ENCODE measurements at places on chromosomes 7 and 10. TPM values are rescaled to one million over a fixed set of nuclear protein-coding genes. Genes with fewer than 3 reads are reported as not detected.

Gene GLI3
- total RNA-seq: not detected

DNA sequence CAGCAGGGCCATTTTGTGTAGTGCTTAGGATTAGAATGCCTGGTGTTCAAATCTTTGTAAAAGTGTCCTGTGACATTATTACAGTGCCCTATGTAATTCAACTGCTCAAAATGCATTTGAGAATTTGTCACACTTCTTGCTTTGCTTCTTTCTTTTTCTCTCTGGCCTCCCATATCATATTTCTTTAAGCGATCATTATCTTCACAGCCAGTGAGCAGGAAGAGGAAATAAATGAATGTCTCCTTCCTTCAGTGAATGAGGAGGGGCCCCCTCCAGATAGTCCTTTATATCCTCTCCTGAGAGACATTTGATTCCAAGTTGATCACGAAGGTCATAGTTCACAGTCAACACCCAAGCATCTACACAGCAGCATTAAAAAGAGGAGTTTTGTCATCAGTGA is 425.1 kb upstream of the NPVF start:
- no peak for DNase-seq

DNA sequence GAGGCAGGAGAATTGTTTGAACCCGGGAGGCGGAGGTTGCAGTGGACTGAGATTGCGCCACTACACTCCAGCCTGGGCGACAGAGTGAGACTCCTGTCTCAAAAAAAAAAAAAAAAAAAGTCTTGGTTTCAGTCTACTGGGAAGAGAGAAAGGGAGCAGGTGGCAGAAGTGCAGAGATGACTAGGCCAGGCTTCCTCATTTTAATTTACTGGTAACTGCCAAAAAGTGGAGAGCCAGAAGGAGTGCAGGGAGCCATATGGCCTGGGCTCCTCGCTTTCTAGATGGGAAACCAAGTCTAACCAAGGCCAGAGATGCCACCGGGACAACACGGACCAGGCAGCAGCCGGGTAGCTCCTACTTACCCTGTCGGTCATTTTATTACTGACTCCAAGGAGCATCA is 12.2 kb downstream of the SEPHS1 start:
- no peak for DNase-seq

Gene KCP
- 9.9 TPM for total RNA-seq

- no peak for DNase-seq
These were observed 608.9 kb downstream of the SORCS1 start for GRCh38 chr10:106555599-106555998.
